ENCODE measurements at places on chromosomes 13 and 19.

- DNase-seq, result no peak
These were observed 38.7 kb downstream of the ZIC5 start for GRCh38 chr13:99932912-99933311.

DNA sequence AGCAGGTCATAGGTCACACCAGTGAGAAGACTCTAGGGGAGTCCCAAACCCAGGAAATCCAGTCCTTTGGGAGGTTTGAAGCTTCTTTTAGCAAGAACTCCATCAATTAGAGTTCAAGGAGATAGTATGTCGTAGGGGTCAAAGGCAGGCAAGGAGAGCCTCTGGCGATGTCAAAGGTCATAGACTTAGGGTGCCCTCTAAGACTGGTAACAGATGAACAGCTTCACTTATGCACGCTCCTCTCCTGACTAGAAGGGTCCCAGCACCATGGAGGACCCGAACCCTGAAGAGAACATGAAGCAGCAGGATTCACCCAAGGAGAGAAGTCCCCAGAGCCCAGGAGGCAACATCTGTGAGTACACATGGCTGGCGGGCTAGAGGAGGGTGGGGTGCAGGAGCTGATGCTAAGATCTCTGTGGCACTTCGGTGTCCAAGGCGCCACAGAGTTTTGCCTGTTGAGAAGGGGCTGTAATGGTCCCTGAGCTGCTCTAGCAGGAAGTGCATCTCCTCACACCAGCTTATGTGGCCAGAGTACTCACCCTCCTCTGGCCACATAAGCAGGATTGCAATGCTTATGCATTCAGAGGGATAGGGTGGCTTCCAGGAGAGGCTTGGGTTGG is 557 bp downstream of the ZNF576 start:
- no peak for DNase-seq

- no peak for DNase-seq
These were observed 226.2 kb downstream of the KCNRG start for GRCh38 chr13:50241479-50241878.

DNA sequence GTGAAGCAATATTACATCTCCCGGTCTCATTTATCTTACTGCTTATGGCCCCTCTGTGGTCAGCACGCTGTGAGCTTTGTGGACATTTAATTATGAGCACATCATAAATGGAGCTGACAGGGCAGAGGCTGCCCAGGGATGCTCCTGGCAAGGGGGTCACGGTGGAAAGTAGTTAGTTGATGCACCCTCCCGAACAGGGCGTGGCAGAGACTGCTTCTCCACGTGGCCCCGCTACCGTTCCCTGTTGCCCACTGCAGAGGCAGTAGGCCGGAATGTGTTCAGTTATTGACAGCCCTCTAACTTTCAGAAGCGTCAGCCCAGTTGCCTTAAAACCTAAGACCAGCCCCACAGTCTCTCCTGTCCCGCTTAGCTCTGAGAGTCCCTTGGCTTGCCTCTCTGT is 180.3 kb upstream of the ZNF507 start:
- no peak for DNase-seq

- no peak for DNase-seq
These were observed 209.2 kb downstream of the DLEU7 start for GRCh38 chr13:50634339-50634738.

DNA sequence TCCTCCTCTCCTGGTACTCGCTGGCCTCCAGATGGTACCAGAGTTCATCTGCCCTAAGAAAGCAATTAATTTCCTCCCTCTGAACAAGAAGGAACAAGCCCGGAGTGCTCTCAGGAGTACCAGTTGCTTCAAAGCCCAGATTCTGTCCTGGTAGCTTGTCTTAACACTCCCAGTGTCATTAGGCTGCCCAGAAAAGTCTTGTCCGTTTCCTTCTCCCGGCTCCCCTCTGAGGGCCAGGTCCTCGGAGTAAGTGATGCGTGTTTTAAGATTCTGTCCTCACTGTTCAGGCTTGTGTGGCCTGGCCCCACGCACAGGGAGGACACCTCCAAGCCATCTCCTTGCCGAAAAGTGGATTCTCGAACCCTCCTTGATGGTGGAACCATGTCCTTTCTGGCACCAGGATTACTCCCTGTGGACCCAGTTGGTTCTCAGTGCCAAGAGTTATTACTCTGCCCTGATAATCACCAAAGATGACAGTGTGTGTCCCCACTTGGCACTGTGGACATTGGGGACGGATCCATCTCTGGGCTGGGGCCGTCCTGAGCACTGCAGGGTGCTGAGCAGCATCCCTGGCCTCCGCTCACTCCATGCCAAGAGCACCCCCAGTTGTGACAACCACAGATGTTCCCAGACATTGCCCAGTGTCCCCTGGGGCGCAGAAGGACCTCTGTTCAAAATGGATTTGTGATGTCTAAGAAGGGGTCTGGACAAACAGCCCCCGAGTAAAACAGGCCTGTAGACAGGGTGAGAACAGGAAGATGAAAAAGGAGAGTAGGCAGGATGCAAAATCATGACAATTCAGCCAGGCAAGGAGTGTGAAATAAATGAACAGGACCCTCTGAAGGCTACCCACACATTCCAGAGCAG is 52.4 kb downstream of the RFX2 start:
- no peak for DNase-seq

DNA sequence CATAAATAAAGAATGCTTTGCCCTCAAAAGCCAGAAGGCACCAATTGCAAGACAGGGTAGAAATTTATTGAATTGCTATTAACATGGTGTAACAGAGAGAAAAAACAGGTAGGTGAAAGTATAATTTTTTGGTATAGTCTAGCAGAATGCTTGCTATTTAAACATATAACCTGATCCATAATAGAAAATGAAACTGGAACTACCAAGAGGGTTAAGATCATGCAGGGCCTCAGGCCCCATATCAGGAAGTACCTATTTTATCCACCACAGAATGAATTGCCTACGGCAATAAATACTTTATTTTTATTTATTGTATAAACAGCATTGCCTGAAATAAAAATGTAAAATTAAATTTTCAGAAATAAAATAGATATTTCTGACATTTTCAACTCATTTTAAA is 159.5 kb downstream of the PRR20E start:
- DNase-seq, result no peak

GRCh38 chr19:46599716-46600373 is 1.3 kb upstream of the CALM3 start:
- no peak for DNase-seq

GRCh38 chr19:51632126-51632525 is 1.9 kb upstream of the SIGLEC5 start:
- no peak for DNase-seq

DNA sequence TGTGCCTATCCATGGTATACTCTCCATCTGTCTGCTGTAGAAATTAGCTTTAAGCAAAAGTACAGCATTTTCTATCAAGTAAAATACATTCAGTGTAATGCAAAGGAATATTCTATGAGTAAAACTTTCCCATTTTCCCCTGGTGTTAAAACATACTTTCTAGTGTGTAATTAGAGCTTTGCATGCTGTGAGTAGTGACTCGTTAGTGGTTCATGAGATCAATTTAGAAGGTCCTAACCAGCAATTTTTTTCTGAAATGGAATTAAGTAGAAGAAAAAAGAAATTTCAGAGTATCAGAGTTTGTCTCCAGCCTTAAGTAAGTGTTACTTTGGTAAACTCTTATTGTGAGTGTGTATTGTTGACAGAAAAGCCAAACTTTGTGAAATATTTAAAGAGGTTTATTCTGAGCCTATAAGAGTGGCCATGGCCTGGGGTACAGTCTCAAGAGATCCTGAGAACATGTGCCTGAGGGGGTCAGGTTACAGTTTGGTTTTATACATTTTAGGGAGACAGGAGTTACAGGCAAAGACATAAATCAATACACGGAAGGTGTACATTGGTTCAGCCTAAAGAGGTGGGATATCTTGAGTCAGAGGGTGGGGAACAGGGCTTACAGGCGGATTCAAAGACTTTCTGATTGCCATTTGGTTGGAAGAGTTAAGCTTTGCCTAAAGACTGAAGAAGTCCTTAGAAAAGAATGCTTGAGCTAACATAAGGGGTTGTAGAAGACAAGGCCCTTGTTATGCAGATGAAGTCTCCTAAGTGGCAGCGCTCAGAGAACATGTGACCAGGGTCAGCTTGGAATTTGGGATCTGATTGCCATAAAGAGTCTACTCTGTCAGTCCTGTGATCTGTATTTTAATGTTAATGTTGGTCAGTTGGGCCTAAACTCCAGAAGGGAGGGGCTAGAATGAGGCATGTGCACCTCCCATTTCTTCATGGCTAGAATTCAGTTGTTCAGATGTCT is 25.5 kb downstream of the FAM187B start:
- no peak for DNase-seq

GRCh38 chr19:4376028-4376670 is 24.2 kb downstream of the SH3GL1 start:
- DNase-seq, result no peak

Data from globus pallidus (tissue), 1 donor.